ENCODE measurements at places on chromosomes 4 and X.

GRCh38 chrX:11629593-11630211, 36.0 kb downstream of the ARHGAP6 start:
- DNase-seq: no peak

DNA sequence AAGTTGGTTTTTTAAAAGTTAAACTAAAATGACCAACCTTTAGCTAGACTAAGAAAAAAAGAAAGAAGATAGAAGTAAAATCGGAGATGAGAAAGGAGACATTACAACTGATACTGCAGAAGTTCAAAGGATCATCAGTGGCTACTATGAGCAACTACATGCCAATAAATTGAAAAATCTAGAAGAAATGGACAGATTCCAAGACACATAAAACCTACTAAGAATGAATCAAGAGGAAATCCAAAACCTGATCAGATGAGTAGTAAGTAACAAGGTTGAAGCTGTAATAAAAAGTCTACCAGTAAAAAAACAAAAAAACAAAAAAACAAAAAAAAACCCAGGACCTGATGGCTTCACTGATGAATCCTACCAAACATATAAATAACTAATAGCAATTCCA, 16.1 kb downstream of the IQCM start:
- no peak for DNase-seq

DNA sequence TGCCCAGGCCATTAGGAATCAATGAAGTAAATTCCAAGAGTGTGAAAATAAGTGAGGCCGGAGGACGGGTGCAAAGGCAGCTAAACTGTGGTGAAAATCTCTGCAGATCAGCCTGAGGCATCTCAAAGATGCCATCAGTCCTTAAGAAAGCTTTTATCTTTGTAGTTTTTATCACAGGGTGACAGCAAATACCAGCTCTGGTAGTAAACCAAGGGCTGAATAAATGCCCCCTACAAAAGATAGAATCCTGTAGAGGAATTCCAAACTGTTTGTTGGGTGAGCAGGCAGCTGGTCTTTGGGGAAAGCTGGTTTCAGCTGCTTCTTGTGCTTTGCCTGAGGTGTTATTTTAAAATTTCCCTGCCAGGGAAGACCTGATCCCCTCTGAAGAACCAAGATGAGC, 21.6 kb upstream of the RBM47 start:
- no peak for DNase-seq

DNA sequence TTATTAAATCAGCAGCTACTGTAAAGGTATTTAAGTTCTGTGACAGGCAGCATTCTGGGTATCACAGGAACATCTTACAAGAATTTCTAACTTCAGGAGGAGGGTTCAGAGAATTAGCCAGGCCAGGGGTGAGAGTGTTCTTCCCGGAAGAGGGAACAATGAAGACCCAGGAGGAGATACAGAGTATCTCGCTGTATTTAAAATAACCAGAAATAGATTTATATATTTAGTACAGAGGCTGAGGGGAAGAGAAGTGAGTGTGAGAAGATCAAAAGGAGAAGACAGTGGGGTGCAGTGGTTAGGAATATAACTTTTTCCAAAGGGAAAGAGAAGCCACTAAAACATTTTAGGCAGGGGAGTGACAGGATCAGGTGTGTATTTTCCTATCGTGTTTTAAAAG, 186.8 kb downstream of the RAPGEF2 start:
- DNase-seq: no peak

DNA sequence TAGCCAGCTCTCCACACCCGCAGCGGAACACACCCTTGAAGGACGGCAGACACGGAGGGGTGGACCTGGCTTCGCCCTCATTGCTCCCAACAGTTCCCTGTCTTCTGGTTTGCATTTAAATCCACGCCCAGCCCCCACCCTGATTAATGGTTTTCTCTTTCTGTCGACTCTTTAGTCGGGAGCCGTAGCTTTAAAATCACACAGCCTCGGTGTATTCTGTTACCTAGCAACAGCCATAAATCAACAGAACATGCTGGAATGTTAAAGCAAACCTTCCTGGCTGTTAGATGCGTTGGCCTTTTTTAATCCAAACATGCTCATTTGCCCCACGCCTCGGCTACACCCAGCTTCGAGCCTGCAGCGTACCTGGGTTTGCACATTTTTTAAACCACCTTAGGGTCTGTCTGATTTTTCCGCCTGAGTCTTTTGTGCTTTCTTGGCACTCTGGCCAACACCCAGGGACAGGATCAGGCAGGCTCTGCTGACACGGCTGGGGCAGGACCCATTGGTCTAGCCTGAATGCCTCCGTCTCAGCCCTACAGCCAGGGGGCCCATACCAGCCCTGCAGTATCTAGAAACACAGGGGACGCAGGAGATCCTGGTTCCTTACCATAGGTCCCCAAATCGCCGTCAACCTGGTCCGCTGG, 21.4 kb upstream of the PPP2R2C start:
- DNase-seq: no peak

- DNase-seq: no peak
These were observed 37.1 kb upstream of the SETD7 start for GRCh38 chr4:139593091-139593564.

DNA sequence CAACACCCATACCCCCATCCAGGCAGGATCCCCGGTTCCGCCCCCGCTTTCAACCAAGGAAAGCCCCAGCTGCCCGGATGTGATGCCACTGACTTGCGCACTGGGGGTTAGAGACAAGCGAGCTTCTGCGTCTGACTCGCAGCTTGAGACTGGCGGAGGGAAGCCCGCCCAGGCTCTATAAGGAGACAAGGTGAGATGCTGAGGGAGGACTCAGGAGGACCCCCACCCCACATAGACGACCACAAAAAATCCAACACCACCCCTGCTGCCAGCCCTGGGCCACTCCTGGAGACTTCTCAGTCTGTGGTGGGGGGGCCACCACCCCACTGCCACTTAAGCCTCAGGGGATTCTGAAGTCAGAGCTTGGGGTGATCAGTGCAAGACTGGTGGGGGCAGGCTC, at the start of gene MAGEA4:
Gene MAGEA4 (plus strand): TSS at position 110 of the 400 bp plus-strand sequence. CDS start 10,776 bp downstream, outside the sequence.
- DNase-seq: no peak

DNA sequence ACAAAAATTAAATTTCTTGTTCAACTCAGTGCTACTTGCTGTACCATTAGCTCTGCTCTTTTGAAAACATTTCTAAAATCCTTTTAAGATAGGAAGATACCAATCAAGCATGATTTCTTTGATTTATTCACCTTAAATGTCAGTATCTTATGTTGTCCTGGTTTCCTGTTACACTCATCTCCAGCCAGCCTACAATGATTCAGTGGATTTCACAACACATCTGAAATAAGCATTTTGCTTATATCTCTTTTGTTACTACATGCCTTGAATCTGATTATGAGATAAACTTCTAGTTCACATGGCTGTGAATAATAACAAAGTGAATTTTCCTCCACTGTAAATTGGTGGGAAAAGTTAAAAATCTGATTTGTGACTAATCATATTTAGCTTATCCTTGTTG, 112.5 kb upstream of the BMP3 start:
- no peak for DNase-seq

DNA sequence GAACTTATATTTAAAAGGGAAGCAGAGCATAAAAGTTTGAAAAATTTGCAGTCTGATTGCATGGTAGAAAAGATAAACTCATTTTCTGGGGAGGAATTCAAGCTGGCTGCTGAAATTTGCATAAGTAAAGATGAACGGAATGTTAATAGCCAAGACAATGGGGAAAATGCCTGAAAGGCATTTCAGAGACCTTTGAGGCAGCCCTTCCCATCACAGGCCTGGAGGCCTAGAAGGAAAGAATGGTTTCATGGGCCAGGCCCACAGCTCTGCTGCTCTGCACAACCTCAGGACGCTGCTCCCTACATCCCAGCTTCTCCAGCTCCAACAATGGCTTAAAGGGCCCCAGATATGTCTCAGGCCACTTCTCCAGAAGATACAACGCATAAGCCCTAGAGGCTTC, 46.9 kb upstream of the INPP4B start:
- no peak for DNase-seq

DNA sequence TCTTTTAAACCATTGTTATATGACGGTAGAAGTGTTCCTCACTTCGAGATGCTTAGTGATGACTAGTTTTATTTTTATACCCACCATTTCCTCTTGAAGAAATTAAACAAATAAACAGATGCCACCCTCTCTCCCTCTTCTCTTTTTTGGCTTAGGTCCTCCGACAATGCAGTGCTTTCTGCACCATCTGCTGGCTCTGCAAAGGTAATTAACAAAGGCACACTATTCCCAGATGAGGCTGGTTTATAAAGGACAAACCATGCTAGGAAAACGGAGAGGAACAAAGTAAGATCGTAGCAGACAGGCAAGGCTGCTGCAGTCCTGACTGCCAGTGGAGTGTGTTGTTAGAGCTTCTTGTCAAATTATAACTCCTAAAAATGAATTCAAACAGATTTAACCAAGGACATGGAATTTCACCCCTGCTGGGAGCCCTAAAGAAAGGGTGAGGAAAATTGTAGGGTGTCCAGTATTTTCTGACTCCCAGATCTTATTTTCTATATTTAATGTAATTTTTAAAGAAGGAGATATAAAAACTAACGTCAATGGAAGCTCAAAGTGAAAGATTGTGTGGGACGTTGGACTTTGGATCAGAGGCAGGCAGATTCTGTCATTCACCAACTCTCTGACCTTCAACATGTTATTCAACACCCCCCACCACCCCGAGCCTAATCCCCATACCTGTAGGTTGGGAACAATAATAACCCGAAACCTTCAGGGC, 142.1 kb downstream of the CPEB2 start:
- no peak for DNase-seq

DNA sequence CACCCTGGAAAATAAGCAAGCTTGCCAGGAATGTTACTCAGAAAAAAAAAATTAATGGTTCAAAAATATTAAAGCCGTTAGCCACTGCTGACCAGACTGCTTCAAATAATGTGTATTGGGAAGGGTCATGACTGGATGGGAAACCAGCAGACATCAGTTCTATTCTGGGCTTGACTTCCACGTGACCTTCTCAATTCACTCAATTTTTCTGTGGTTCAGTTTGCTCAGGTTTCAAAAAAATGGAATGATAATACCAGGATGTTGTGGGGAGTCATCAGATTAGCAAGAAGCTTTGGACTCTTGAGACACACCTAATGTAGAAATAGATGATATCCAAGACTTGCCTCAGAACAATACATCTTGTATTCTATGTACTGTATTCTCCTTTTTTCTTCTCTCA, 541.9 kb upstream of the BOD1L1 start:
- DNase-seq: no peak

- no peak for DNase-seq
These were observed 15.8 kb downstream of the C4orf50 start for GRCh38 chr4:6002492-6002833.

DNA sequence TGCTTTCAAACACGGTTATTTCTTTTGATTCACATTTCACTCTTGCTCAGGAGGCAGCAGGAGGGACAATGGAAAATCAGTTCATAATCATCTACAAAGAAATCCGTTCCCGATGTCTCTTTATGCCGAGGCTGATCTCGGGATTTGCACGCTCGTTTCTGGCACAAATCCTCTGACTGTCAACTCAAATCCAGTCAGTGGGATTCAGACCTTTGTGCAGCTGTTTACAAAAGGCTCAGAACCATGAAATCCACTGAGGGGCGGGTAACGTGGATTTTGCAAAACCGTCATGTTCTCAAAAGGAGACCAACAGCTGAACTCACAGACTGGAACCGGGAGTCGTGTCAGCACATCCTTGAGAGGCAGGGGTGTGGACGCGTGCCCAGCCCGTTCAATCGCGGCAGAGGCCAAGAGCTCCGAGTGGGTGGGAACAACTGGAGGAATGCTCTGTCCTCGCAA, 46.4 kb downstream of the ACOX3 start:
- DNase-seq: no peak

GRCh38 chrX:3191796-3192195, 150.5 kb downstream of the ARSF start:
- DNase-seq: no peak

All from stimulated activated CD4-positive, alpha-beta T cell treated with anti-CD3 and anti-CD28 coated beads, Interleukin-12 subunit alpha, Interleukin-12 subunit beta, amount 100 ng/mL, for 48 hours (primary cell).